ENCODE measurements at places on chromosomes 13 and 19.

DNA sequence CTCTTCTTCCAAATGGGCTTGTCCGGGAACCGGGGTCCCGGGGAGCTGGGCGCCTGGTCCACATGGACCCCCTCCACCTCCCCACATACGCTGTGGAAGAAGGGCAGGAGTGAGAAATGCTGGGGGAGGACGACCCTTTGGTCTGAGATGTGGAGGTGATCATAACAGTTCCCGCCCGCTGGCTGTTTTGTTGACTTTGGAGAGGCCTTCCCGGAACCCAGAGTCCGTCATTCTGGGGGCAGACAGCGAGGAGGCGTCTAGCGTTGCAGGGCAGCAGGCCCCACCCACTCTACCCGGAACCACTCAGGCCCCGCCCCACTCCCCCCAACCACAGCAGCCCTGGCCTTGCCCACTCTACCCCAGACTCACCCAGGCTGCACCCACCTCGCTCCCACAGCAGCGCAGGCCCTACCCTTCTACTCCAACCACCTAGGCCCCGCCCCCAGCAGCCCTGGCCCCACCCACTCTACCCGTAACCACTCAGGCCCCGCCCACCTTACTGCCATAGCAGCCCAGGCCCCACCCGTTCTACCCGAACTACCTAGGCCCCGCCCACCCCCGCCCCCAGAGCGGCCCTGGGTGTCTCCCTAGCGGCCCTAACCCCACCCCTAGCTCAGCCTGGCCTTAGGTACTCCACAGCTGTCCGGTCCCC lies 7.1 kb downstream of the GPR108 start:
- DNase-seq: no peak

DNA sequence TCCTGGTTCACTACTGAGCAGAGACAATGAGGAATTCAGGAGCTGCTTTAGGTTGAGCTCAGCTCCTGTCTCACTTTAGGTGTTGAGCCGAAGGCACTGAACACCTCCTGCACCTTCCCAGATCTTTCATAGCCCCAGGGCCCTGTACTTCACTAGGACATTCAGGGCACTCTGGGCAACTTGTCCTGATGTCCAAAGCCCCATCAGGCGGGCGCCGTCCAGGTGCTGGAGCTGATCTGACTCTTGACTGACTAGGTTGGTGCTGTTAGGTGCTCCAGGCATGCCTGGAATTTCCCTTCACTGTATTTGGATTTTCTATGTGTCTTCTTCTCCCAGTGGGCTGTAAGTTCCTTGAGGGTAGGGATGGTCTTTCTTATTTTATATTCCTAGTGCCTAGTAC lies 48.4 kb upstream of the CNMD start:
- no peak for DNase-seq

DNA sequence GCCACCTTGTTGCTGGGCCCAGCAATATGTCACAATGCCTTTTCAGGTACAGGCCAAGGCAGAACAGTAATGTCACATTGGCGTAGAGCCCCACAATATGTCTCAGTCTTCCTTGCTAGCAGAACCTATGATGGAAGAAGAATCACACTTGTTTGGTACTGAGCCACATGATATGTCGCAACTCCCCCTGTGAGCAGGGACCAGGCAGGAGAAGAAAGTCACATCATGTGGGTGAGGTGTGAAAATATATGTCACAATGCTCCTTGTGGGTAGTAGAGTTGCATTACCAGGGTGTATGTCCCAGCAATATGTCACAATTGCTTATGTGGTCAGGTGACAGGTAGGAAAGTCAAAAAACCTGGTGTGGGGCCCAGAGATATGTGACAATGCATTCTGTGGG lies 7.1 kb upstream of the ZNF91 start:
- no peak for DNase-seq

DNA sequence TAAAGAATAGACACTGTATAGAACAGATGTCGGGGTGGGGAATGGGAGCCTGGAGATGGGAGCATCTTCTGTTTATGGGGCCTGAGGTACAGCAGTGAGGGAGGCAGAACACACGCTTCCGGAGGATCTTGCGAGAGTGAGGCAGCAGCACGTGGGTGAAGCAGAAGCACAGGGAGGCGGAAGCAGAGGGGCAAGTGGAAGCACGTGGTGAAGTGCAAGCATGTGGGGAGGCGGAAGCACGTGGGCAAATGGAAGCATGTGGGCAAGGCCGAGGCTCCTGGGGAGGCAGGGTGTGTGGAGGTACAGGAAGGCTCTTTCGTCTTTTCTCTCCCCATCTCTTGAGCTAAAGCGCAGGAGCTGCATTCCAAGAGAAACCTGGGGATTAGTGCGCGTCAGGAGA lies 198.4 kb downstream of the ATP8A2 start:
- no peak for DNase-seq

GRCh38 chr13:26589226-26589625 lies 31.7 kb downstream of the WASF3 start:
- no peak for DNase-seq

GRCh38 chr13:101648766-101649487 lies 196.5 kb downstream of the ITGBL1 start:
- DNase-seq: no peak

GRCh38 chr13:92972751-92973150 lies 253.9 kb upstream of the GPC6 start:
- DNase-seq: no peak

GRCh38 chr19:7535998-7536695 lies 630 bp downstream of the PNPLA6 start:
- no peak for DNase-seq

DNA sequence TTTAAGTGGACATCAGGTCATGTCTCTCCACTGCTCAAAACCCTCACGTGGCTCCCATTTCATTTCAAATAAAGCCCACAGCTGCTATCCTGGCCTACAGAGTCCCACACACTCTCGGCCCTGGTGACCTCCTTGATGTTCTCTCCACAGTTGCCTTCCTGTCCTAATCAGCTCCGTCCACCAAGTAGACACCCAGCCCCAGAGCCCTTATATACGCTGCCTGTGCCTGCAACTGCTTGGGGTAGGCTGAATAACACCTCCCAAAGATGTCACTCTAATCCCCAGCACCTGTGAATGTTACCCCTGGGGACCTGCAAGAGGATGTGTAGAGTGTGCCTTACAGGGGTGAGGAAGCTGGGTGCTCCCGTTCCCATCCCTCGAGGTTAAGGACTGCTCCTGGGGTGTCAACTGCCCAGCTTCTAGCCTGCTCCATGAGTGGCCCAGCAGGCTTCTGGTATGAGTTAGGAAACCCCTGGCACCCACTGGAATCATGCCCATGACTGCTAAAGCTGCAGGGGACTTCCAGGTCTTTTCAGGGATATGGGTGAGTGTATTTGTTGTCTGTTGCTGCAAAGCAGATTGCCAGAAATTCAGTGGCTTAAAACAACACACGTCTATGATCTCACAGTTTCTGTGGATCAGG lies 6.0 kb downstream of the FAM187B start:
- DNase-seq: no peak

DNA sequence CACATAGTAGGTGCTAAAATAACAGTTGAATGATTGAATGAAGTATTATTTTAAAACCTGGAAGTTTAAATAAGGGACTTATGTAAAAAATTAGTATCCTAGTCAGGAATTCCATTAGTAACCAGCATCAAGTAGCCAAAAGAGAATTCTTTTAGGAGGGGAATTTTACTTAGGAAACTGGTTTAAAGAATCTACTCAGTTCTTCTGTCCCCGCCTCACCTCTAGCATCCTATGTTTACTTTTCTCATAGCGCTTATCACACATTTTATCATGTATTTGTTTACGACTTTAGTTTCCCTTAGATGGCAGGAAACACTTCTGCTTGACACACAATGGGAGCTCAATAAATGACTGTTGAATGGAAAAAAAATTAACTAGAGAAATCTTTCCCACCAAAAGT lies 229.0 kb downstream of the KLF5 start:
- DNase-seq: no peak

DNA sequence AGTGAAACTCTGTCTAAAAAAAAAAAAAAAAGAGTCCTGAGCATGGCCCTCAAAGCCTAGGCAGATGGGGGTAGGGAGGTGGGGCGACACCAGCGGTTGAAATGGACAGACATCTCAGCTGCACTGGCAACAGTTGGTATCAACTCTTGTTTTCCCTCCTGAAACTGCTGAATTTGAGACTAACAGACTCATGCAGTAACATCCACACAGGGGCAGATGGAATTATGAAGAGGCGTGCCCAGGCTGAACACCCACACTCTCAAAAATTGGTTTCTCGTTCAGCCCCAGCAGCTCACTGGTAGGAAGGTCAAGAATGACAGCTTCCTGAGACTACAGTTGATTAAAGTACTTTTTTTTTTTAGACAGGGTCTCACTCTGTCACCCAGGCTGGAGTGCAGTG lies 24.1 kb downstream of the PBX4 start:
- no peak for DNase-seq

- DNase-seq: peak; percentile 71
These were observed 506.6 kb downstream of the EFNB2 start for GRCh38 chr13:106028911-106029310.

- no peak for DNase-seq
These were observed 51.9 kb downstream of the CELF5 start for GRCh38 chr19:3276341-3276799.

- peak; percentile 2 for DNase-seq
These were observed 417.6 kb upstream of the PCDH20 start for GRCh38 chr13:61833228-61833627.

DNA sequence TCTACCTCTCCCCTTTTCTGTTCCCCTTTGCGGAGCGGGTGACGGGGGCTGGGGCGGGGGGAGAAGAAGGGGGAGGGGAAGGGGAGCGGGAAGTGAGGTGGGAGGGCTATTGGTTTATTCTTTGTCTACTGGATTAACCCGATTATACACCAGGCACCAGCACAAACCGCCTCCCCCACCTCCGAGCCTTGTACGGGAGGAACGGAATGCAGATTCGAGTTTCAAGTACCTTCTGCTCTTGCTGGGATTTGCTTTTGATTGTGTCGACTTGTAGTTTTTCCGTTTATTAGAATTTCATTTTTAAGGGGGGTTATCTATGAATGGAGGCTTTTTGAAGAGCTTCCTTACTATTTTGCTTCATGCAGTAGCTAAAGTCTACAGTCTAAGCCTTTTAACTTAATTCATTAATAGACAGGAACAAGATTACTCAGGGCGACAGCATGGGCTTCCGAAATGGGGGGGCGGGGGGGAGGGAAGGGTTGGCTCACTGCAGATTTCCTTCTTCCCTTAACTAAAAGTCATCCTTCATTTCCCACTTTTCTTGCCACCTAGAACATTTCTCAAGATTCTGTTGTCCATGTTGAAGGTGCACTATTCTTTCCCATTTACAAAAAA lies 937 bp upstream of the SPRY2 start:
- DNase-seq: peak; percentile 52

DNA sequence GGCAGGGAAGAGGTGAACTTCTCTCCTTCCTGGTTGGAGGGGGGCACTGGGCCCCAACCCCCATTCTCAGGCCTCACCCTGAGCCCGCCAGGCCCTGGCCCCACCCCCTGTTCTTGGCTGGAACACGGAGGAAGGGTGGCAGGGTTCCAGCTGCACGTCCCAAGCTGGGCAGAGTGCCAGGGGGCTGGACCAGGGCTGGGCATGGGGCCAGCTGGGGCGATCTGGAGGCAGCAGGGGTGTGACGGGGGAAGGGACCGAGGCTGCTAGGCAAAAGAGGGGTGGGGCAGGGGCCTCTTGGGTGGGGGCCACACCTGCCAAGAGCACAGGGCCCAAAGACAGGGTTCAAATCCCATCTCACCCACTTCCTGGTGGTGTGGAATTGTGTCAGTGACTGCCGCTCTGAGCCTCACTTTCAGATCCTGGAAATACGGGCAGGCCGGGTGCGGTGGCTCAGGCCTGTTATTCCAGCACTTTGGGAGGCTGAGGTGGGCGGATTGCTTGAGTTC lies 2.2 kb downstream of the HIF3A start:
- peak; percentile 41 for DNase-seq

DNA sequence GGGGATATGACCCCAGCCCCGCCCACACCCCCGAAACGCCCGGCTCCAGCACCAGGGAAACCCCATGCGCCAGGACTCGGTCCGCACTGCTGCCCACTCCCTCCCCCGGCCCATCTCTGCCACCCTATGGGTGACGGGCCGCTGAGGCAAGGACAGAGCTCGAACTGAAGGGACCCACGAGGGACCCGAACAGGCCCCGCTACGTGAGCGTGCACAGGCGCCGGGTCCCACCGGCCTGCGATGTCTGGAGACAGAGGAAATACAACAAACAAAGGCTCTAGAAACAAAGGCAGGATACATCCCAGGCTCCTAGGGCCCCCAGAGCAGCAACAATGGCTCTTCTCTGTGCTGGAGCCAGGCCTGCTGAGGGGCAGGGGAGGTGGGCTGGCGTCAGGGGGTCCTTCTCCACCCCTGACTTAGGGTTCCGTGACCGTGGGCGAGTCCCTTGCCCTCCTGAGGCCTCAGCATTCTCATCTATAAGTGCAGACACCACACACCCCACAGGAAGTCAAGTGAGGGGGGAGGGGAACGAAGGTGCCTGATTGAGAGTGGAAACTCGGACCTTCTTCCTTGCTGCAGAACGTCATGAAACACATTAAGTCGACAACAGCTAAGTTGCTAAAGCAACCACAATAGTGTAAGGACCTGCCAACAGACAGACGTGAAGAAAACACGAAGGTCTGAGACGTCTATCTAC lies 3.1 kb downstream of the ABHD17A start:
- DNase-seq: no peak

GRCh38 chr13:51065372-51066090 lies 45.5 kb downstream of the C13orf42 start:
- DNase-seq: no peak

DNA sequence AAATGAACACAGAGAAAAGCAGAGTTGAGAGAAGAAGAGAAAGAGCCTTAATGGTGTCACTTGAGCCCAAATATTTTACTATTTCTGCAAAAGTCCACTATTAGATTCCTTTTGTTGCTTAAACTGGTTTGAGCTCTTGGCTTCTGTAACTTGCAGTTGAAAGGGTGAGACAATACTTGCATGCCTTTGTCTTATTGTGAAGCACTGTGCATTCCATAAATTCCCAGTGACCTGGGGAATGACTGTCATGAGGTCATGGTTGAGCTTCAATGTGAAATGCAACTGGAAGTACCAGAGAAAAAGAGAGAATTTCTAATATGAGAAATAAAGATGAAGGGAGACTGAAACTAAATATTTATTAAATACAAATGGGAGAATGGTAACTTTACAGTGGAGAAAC lies 310.9 kb downstream of the TDRD3 start:
- no peak for DNase-seq

- no peak for DNase-seq
These were observed 18.4 kb upstream of the ITM2B start for GRCh38 chr13:48214519-48215121.

GRCh38 chr13:21537105-21537504 lies 66.9 kb downstream of the MICU2 start:
- no peak for DNase-seq

- DNase-seq: no peak
These were observed 294.0 kb upstream of the DACH1 start for GRCh38 chr13:72160977-72161376.

DNA sequence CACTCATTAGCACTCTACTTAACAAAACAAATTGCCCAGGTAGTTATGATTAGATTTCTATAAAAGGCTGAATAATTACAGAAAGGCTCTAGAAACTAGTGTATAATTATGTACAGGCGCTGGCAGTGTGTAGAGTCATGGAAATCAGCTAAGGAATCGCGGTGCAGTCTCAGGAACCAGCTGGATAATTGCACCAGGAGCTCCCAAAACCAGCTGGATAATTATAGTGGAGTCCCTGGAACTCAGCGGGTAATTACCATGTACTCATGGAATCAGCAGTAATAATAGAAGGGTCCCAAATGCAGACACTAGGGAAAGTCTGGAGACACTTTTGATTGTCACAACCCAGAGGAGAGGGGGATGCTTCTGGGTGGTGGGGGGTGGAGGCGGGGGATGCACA lies 23.2 kb upstream of the TTYH1 start:
- no peak for DNase-seq

- DNase-seq: no peak
These were observed 20.8 kb upstream of the ZNF561 start for GRCh38 chr19:9641810-9642209.

- no peak for DNase-seq
These were observed 533.0 kb downstream of the MYO16 start for GRCh38 chr13:109162248-109163036.
